Activated CD8-positive, alpha-beta memory T cell treated with anti-CD3 and anti-CD28 coated beads, Interleukin-2, amount 10 ng/mL, durations not matched to agents 7 days and 5 days (primary cell): ENCODE measurements at places on chromosomes 5 and 9. TPM values are rescaled to one million over a fixed set of nuclear protein-coding genes. Genes with fewer than 3 reads are reported as not detected.

Gene ADAMTS19
- not detected for total RNA-seq

- H3K4me1 ChIP-seq, result peaks cover 13% of the 10 kb centered on the region
- no peak overlapping the region for H3K4me3 ChIP-seq
- H3K36me3 ChIP-seq, result peaks cover 3% of the 10 kb centered on the region
- H3K27me3 ChIP-seq, result no peaks in the 10 kb centered on the region
Observed at GRCh38 chr5:108148715-108149139, 233.2 kb downstream of the FBXL17 start.

Gene TRIP13
- 33.0 TPM for total RNA-seq

Gene IL9
- total RNA-seq, result not detected

DNA sequence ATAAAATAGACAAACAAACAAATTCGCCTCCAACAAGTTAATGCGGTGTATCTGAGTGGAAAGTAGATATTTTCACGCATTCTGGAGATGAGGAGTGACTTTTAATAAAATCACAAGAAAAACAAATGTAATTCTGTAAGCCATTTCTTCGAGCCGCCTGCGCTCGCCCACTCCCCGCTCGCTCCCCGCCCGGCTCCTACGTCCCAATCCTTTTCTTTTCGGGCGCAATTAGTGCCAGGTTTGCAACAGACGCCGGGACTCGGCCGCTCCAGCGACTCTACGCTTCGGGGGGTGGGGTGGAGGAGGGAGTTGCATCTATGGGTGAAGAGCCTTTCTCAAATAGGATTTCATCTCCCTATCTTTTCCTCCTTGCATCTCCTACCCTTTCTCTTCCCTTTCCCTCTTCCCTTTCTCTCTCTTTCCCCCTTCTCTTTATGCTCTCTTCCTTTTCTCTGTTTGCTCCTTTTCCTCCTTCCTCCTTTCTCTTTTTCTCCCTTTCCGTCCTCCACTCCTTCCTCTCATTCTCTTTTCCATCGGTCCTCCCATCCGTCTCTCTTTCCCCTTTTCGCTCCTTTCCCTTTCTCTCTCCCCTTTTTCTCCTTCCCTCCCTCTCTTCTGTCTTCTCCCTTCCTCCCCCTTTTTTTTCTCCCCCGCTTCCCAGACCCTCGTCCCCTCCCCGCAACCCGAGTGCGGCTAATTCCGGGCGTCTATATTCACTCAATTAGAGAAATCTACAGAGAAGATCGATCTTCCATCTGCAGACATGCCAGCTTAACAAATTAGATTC lies 6.1 kb upstream of the OTP start:
- no peak overlapping the region for H3K4me3 ChIP-seq
- DNase-seq, result no peak
- peaks cover 93% of the 10 kb centered on the region for H3K27me3 ChIP-seq
- H3K27ac ChIP-seq, result no peak overlapping the region
- H3K4me1 ChIP-seq, result peaks cover 18% of the 10 kb centered on the region
- H3K36me3 ChIP-seq, result peaks cover 6% of the 10 kb centered on the region

Gene HARS2
- 30.7 TPM for total RNA-seq

- H3K27ac ChIP-seq, result no peak overlapping the region
- no peaks in the 10 kb centered on the region for H3K36me3 ChIP-seq
- H3K4me3 ChIP-seq, result no peak overlapping the region
- peaks cover 14% of the 10 kb centered on the region for H3K4me1 ChIP-seq
- H3K27me3 ChIP-seq, result peaks cover 8% of the 10 kb centered on the region
Observed at GRCh38 chr5:86968301-86968753, 299.4 kb upstream of the RASA1 start.
